ENCODE measurements at places on chromosomes 12 and 14.
A peak's percentile ranks its signal among the peaks of the same experiment; 100 is the strongest.

DNA sequence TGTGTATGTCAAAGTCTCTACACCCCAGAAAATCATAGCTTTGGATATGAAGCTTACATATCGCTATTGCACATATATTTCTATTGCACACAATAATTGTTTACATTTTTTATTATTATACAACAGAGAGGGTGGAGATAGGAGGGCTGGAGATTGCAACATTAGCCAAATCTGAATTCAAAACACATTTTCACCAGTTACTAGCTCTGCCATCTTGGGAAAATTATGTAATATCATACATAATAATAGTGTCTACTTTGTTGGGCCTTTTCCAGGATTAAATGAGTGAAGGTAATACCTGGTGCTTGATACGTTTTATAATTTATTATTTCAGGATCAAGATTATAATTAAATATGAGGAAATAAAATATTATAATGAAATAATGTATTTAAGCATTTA, 507.4 kb upstream of the TBX3 start:
- DNase-seq, result no peak

GRCh38 chr14:32202491-32202997, 525 bp downstream of the RNU6-8 start:
- DNase-seq, result no peak

- DNase-seq, result no peak
Observed at GRCh38 chr12:119721306-119721705, 53.4 kb downstream of the PRKAB1 start.

GRCh38 chr12:108884116-108885012, 4.5 kb downstream of the DAO start:
- DNase-seq, result peak; percentile 79

- DNase-seq, result no peak
Observed at GRCh38 chr14:61184112-61184511, 97.0 kb downstream of the TMEM30B start.

DNA sequence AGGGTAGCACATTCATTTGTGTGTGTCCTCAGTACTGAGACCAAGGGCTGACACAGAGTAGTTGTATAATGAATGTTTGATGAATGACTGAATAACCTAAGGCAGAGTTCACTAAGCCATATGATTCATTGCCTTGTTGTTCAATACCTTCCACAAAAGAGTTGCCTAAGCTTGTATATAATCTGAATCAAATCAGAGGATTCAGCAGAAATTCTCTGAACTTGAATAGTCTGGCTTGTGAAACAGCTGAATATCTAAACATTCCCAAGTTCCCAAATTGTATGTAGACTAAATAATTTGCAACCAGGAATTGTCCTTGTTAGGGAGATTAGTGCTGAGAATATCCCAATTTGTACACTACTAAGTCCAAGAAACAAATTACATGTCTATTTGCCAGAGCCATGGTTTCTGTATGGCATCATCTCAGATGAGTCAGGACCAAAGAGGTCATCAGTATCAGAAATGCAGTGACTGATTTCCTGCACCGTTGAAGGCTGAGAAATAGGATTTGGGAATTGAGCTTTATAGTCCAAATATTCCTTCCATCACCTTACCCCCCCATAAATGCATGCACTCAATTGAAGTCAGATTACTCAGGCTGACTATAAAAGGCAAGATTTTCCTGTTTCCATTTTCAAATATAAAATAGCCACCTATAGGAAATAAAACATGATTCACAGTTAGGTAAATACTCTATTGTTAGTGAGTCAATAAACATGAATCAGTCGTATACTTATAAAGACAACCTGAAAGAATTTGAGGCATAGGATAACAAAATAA, 168.7 kb downstream of the PHLDA1 start:
- no peak for DNase-seq

DNA sequence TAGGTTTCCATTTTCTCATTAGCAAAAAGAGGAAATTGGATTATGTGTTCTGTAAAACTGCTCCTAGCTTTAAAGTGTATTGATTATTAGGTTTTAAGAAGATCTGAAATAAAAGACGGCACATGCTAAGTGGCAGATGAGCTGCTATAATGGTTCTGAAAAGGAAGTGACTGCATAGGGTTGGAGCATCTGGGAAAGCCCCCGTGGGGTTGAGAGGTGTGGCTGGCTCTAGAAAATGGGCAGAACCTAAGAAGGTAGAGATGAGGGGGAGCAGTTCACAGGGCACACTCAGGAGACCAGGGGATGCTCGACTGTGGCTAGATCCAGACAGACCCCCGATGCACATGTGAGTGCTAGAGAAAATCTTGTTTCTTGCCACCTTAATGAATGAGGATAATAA, 1.9 kb downstream of the IFNG-AS1 start:
- DNase-seq, result peak; percentile 25

GRCh38 chr12:93723568-93723930, 46.4 kb downstream of the CRADD start:
- no peak for DNase-seq

- DNase-seq, result no peak
Observed at GRCh38 chr14:82403987-82404386, 870.3 kb upstream of the SEL1L start.

DNA sequence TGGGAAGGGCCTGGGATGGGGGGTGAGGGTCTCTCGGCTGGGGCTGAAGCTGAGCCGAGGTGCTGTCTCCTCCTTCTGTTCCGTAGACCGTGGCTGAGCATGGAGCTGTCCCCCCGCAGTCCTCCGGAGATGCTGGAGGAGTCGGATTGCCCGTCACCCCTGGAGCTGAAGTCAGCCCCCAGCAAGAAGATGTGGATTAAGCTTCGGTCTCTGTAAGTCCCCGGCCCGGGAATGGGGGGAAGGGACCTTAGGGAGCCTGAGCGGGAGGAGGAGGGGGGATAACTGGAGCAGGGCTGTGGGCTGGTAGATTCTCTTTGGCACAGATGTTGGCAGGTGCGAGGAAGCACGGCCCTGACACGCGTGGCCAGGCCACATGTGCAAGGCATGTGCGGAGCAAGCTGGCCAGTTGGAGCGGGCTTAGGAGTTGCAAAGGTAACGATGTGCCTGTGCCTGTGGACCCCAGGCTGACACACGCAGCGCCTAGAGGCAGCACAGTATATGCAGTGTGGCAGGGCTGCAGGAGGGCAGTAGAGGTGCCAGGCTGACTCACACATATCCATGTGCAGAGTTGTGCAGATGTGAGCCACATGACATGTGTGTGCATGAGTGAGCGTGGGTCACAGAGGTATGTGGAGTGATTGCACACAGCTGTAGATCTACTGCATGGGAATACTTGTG, 512 bp downstream of the PDE1B start:
- DNase-seq, result peak; percentile 36

GRCh38 chr14:48690349-48690748, 895.8 kb downstream of the RPS29 start:
- DNase-seq, result no peak

- DNase-seq, result no peak
Observed at GRCh38 chr14:72305561-72305960, 373.3 kb downstream of the RGS6 start.

DNA sequence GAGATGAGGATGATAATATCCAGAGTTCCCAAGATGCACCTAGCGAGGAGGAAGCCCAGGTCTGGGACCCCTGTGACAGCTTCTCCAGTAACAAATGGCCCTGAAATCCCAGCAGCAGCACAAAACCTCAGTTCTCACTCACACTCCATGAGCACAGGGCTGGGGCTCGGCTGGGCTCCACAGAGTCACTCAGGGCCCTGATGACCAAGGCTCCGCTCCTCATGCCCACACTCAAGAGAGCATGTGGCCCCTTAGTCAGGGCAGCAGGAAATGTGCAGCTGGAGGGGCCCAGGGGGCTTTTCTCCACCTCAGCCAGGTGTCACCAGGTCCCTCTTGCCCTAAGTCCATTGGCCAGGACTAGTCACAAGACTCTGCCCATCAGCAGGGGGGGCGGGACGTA, 242.7 kb upstream of the SFSWAP start:
- DNase-seq, result no peak

DNA sequence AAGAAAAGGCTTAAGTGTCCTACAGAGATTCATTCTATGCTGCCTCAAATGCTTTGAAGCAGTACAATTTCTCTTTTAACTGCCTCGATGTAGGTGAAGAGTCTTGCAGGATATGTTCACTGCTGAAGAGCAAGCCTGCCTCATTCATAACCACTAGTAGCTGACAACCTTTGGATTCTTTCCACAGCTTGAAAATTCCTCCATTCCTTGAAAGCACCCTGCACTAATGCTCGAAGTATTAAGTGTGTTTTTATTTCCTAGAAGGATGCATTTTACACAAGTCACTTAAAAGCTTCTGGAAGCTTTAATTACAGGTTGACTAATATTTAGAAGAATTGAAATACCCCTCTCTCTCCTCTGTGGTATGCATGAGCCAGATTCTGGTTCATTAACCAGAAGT, 429.4 kb downstream of the DIO2 start:
- DNase-seq, result no peak

- DNase-seq, result no peak
Observed at GRCh38 chr12:1763153-1763552, 57.2 kb upstream of the LRTM2 start.

GRCh38 chr12:94261119-94261518, 112.7 kb downstream of the PLXNC1 start:
- DNase-seq, result no peak

GRCh38 chr14:95092723-95093122, 64.6 kb downstream of the DICER1 start:
- no peak for DNase-seq

DNA sequence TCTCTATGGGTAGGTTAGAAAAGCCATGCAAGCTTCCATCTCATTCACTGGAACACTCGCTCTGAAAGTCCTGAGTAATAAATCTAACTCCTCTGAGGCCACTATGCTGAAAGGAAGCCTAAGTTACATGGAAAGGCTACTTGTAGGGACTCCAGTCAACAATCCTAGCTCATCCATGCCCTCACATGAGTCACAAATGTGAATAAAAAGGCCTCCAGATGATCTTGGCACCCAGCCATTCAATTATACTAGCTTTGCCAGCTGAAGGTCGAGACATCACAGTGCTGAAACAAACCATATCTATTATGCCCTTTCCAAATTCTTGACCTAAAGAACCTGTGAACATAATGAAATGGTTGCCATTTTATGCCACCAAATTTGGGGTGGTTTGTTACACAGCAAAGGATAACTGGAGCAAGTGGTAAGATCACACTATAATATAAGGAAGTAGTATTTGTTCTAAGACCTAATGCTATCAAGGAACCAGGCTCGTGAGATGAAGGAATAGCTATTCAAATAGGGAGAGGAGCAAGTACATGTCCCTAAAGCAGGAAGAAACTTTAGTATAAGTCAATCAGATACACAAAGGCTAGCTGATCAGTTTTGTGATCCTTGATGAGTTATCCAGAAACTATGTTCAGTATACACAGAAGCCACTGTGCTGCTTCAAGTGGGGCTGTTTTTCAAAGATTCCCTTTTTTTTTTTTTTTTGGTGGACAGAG, 142.1 kb downstream of the MED13L start:
- DNase-seq, result no peak

GRCh38 chr12:98123021-98123461, 392.3 kb upstream of the TMPO start:
- no peak for DNase-seq

GRCh38 chr14:101772770-101773169, 11.3 kb downstream of the PPP2R5C start:
- no peak for DNase-seq

GRCh38 chr14:99356031-99356608, 84.1 kb upstream of the BCL11B start:
- DNase-seq, result no peak

GRCh38 chr12:3326156-3326849, 164.7 kb upstream of the PRMT8 start:
- no peak for DNase-seq

DNA sequence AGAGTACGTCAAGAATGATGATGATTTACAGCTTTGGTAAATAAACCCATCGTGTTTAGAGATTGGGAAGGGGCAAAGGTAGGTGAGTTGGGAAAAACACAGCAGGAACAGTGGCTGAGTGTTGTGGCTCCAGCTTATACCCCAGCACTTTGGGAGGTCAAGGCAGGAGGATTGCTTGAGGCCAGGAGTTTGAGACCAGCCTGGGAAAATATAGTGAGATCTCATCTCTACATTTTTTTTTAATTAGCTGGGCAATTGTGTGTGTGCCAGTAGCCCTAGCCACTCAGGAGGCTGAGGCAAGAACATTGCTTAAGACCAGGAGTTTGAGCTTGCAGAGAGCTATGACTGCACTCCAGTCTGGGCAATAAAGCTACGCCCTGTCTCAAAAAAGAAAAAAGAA, 77.1 kb downstream of the RASSF9 start:
- DNase-seq, result no peak

DNA sequence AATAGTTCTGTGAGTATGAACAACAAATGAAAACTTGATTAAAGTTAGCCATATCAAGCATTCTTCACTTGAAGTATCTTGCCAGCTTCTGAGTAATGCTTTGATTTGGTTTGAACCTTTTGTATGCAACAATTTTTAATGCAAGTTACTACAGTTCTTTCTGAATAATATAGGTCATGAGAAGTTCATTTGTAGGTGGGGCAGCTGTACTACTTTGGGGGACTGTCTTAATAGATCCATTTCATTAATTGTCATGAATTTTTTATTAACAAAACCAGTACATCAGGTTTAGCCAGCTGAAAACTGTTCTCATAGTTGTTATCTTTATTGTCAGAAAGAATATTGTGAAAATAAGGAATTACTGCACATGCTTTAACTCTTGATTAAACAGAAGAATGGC, 142.7 kb downstream of the FOXA1 start:
- DNase-seq, result no peak

- no peak for DNase-seq
Observed at GRCh38 chr14:89833120-89833532, 121.4 kb downstream of the EFCAB11 start.

GRCh38 chr14:81051547-81051946, 96.1 kb downstream of the TSHR start:
- no peak for DNase-seq

DNA sequence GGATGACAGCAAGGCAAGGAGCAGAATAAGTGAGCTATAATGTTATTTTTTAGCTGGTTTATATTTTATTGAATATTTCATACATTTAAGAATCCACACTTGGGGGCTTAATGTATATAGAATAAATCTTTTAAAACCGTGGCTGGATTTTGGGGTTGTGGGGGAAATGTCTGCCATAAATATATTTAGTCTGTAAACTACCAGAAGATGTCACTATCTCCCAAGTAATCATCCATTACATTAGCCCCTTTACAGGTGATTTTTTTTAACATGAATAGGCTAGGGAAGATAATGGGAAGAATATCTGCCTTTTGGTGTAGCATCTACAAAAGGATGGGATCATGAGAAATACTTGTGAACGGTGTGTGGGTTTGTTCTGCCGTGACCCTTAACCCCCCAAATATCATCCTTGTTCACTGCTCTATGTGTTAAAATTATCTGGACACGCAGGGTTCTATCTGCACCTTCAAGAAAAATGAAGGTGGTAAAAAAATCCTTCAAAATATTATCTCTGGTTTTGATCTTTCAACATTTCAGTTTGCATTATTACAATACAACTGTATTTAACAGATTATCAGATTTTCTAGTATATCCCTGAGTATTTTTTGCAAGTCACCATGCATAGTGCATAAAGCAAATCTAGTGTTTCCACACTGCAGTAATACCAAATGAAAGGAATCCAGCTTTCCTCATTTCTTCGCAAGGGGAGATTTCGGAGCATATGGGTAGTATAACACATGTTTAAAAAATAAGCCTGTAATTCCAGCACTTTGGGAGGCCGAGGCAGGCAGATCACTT, 8.0 kb upstream of the SLC17A8 start:
- DNase-seq, result no peak

GRCh38 chr12:5561057-5561456, 129.1 kb downstream of the NTF3 start:
- DNase-seq, result no peak

- no peak for DNase-seq
Observed at GRCh38 chr14:63777024-63777423, 49.2 kb upstream of the SGPP1 start.
